ENCODE measurements at places on chromosomes 3 and 15. TPM values are rescaled to one million over a fixed set of nuclear protein-coding genes. Genes with fewer than 3 reads are reported as not detected.

DNA sequence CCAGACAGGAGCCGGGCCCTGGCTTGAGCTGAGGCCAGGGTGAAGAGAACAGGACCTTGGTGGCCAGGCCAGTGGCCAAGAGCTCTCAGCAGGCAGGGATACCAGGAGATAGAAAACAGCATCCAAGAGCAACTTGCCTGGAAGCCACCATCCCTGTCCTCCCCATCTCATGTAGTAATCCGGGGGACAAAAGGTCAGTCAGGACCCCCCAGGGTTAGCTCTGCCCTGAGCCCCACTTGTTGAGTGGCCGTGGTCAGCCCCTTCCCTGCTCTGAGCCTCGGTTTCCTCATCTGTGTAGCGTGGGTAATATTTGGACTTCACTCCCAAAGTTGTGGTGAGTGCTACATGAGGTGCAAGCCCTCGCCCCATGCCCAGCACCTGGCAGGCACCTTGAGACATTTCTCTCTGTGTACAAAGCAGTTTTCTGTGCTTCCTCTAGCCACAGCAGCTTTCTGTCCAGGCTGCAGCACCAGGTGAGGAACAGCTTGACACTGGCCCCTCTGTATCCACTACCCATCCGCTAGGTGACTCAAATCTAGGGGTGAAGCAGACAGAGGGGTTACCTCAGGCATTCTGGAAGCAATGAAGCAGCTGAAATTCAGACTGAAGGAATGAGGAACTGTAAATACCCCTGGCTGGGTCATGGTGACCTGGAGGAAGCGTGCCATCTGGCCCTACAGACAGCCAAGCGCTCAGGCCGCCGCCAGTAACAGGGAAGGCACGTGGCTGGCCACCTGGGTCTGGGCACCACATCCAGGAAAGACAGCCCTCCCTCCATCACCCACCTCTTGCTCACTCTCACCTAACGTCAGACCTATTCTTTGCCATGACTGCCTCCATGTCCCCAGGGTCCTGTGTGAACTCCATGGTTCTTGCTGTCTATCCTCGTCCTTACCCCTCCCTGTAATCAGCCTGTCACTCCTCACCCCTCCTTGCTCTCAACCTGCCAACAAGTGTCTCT, 6.7 kb downstream of the CISH start:
- DNase-seq = no peak

- DNase-seq = peak; percentile 81
These were observed 42.5 kb downstream of the MCF2L2 start for GRCh38 chr3:183385698-183386613.

GRCh38 chr3:80553211-80553610, 785.4 kb upstream of the ROBO1 start:
- no peak for DNase-seq

- peak; percentile 50 for DNase-seq
These were observed 39.5 kb upstream of the FMN1 start for GRCh38 chr15:33234020-33234461.

DNA sequence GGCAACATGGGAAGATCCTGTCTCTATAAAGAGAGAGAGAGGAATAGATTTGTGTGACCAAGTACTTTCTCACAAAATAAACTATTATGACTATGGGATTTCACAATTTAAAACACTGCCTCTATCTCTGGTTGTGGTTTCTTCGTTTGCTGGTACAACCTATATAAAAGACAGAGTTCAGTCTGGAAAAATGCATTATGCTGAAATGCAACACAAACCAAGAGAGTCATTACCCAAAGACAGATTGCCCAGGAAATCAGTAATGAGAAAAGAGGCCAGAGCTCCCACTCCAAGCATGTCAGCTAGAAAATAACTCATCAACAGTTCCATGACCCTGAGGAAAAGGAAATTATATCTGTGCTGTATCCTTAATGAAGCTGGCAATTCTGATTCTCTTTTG, 23.2 kb downstream of the GPR176 start:
- no peak for DNase-seq

GRCh38 chr3:102718651-102719050, 283.8 kb downstream of the ZPLD1 start:
- no peak for DNase-seq

DNA sequence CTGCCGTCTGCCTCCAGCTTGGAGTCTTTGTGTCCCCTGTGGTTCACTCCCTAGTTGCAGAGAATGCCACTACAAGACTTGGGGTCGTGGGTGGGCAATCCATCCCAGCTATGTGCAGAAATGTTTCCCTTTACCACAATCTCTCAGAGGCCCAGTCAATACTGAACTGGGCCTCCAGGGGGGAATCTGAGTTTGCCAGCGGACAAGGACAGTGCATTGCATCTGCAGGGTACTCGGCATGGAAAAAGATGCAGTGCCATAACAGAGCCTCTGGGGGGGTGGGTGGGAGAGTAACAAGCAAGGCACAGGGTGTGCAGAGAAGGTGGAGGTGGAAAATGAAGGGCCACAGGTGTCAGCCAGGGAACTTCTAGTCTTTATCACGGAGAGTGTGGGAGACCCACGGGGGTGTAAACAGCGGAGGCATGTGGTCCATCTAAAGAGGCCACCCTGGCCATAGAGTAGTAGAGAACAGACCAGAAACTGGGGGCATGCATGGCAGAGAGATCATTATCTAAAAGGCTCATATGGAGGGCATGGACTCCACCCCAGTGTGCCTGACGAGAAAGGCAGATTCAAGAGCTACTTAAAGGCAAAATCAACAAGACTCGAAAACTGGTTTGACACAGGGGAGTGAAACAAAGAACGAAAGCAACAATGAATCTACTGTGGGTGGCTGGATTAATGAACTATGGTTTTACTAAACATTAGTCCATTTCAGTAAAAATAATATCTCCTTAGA, 182.4 kb downstream of the ANXA2 start:
- no peak for DNase-seq

DAPK2 gene
- total RNA-seq = 9.7 TPM

RASGRF1 gene
- 0.22 TPM for total RNA-seq

CCR4 gene
- total RNA-seq = not detected
